Astrocyte (in vitro differentiated cells and primary cell): ENCODE measurements at places on chromosomes 4 and X.

- peak; percentile 29 for DNase-seq
Observed at GRCh38 chr4:113978561-113979147, 793 bp downstream of the ARSJ start.

GRCh38 chr4:41057467-41057866, 156.9 kb downstream of the APBB2 start:
- DNase-seq, result peak; percentile 75

GRCh38 chrX:93932471-93933220, 258.6 kb downstream of the FAM133A start:
- DNase-seq, result no peak

- DNase-seq, result peak; percentile 58
Observed at GRCh38 chrX:154021131-154021611, 1.5 kb upstream of the IRAK1 start.

- DNase-seq, result no peak
Observed at GRCh38 chrX:725971-726370, 95.4 kb downstream of the SHOX start.

GRCh38 chr4:160848901-160849760, 1314.7 kb downstream of the FSTL5 start:
- peak; percentile 45 for DNase-seq

- DNase-seq, result peak; percentile 4
Observed at GRCh38 chrX:49309401-49309981, 6.0 kb downstream of the GAGE10 start.

GRCh38 chrX:50448565-50448964, 22.1 kb downstream of the DGKK start:
- no peak for DNase-seq

- no peak for DNase-seq
Observed at GRCh38 chr4:73763877-73764276, 23.5 kb downstream of the CXCL8 start.

DNA sequence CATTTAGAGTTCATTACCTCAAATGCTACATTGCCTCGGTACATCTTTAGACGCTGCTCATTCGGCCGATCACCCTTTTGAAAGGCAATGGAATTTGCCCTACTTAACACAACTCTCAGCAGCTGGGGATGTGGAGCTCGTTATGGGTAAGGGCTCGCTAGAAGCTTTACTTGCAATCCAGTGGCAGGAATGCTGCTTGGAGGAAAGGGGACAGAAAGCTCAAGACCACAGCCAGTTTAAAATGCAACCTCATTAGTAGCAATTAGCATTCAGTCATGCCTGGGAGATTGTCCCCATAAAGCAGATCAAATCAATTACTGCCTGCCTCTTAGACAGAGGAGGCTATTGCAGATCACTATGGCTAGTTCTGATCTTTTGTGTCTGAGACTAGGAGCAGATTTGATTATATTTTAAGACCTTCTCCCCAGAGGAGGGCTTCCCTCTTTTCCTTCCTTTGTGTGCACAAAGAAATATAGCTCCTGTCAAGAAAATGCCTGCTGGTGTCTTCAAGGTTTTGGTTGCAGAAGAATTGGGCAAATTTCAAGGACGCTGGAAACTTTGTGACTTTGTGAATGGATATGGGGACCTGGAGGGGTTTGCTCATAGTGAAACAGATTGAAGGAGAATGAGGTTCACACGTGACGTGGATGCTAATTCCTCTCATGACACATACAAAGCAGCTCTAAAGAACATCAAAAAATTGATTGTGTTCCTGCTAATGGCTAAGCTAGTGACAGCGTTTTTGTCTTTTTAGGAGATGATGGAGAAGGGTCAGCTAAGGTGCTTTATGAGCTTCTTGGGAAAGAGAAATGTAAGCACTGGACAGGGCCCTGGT, 237.5 kb upstream of the GLRA2 start:
- DNase-seq, result no peak

DNA sequence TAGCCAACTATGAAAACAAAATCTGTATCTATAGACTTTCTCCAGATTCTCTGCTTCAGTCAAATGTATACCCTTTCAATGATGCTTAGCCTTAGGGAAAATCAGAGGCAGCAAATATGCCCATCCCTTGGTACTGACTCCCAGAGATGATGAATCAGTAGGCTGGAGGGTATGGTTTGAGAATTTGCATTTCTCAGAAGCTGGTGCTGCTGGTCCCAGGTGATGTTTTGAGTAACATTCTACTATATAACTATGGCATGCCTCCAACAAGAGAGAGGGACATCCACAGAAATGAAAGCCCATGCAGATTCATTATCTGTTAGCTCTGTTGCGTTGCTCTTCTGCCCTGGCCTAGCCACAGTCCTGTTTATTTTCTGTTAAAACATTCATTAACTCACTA, 13.6 kb downstream of the TNIP3 start:
- no peak for DNase-seq

DNA sequence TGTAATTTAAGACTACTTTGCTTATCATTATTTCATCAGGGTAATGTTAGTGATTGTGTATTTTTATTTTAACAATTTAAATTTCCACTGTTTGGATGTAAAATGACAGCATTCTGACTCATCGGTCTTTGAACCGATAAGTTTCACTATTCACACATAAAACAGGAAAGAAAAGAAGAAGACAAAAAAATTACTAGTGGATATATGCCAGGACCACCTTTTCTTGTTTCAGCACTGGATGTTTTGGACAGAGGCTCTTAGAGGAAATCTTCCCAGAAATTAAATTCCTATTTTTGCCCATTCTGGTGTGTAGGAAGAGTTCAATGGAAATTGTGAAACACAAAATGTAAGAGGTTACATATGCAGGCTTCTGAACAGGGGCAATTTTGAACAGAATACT, 57.4 kb downstream of the VEGFC start:
- peak; percentile 53 for DNase-seq

DNA sequence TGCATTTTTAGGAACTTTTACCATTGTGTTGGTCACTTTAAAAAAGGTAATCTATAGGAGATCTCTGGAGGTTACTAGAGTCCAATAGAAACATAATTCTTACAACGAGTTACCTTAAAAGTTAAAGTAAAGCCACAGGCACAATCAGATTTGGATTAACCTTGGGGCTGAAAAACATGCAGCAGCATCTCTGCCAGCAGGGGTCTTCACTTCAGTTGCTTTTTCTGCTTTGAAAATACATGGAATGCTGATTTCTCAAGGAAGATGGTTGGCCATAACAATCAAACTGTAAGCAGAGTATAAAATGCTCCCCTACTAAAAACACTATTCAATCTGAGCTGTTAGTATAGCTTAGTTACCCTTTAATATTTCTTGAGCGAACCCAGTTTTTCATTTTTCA, 1072.3 kb upstream of the PCDH10 start:
- DNase-seq, result no peak

GRCh38 chr4:77310931-77311330, 153.9 kb downstream of the CCNG2 start:
- DNase-seq, result peak; percentile 8

GRCh38 chr4:124631760-124632159, 80.8 kb downstream of the ANKRD50 start:
- peak; percentile 98 for DNase-seq

- DNase-seq, result peak; percentile 19
Observed at GRCh38 chr4:184699941-184700340, 34.0 kb downstream of the CENPU start.

DNA sequence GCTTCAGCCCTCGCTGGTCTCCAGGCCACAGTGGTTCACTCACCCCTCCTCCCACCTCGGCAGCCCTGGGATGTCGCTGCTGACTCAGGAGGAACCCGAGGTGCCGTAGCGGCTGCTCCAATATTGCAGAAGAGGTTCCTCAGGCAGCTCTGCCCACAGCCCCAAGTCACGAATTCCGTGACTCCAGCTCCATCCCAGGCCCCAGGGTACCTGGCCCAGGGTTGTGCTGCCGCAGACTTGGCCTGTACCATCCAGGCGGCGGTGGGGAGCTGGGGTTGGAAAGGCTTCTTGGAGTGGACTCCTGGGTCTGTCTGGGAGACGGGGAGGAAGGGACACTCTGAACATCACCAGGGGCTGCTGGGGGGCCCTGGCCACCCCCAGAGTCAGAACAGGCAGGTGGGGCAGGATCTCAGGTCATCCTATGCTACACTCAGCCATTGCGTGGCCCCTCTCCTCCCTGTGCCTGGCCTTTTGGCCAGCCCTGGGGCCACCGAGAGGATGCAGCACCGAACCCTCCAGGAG, 728 bp upstream of the HGFAC start:
- DNase-seq, result no peak

DNA sequence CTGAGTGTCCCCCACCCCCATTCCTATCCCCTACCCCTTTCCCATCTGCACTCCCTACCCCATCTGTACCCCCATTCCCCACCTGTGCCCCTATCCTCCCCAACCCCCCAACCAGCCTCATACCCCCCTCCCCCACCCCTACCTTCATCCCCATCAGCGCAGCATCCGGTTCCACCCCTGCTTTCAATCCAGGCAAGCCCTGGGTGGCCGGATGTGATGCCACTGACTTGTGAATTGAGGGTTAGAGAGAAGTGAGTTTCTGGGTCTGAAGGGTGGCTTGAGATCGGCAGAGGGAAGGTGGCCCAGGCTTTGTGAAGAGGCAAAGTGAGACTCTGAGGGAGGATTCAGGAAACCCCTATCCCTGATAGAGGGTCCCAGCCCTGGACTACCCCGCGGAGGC, 7.8 kb downstream of the MAGEA4 start:
- DNase-seq, result no peak

DNA sequence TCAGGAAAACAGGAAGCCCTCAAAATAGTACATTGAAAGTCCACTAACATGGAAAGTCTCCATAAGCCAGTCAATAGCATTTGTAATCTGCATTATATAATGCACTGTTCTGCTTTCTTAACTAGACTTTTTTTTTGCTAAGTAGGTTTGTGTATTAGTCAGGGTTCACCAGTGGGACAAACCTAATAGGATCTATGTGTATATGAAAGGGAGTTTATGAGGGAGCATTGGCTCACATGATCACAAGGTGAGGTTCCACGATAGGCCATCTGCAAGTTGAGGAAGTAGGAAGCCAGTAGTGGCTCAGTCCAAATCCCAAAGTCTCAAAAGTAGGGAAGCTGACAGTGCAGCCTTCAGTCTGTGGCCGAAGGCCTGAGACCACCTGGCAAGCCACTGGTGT, 116.0 kb downstream of the MXRA5 start:
- DNase-seq, result no peak

DNA sequence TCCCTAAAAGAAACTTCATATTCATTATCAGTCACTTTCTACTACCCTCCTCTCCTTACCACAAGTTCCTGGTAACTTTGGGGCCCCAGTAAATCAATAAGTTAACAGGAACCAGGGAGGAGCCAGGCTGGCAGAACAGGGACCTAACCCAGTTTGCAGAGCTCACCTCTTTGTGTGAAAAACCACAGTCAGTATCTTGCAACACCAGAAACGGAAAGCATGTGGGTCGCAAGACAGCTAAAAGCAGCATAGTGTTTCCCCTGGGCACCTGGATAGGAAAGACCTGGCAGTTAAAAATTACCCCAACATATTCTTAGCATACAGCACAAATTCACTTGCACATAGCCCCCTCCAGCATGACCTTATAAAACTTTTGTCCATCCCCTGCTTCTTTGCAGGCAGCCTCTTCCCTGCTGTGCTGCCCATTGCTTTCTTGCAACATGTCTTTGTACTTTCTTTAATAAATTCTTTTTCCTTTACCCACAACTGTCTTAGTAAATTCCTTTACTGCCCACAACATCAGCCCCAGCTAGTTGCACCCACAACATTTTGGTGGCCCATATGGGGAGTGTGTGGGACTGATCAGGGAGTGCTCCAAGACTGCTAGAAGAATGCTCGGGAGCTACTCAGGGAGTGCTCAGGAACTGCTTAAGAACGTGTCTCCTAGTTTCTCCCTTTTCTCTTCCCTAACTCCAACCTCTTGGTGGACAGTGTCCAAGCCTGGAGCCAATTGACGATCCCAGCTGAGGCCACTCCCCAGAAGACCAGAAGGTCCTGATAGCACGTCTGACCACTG, 83.4 kb downstream of the MSN start:
- no peak for DNase-seq

GRCh38 chr4:140004549-140004895, 149.5 kb downstream of the MAML3 start:
- peak; percentile 65 for DNase-seq

GRCh38 chr4:88178626-88179231, 20.3 kb upstream of the ABCG2 start:
- DNase-seq, result no peak

GRCh38 chr4:98568941-98569663, 89.3 kb downstream of the TSPAN5 start:
- no peak for DNase-seq

DNA sequence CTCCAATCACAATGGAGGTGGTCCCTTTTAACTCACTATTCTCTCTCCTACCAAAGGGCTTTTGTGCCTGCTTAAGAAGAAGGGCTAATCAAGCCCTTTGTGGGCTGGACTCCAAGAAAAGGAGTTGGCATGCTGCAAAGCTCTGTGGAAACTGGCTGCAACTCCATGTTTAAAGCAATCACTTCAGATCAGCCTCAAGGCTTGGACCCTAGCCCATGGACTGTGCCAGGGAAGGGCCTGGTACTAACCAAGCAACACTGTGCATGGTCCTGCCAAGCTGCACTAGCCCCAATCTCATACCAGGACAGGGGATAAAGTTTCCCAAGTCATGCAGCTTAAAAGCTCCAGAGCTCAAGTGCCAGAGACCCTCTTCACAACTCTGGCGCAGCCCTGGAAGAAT, 86.7 kb downstream of the ATP8A1 start:
- no peak for DNase-seq

DNA sequence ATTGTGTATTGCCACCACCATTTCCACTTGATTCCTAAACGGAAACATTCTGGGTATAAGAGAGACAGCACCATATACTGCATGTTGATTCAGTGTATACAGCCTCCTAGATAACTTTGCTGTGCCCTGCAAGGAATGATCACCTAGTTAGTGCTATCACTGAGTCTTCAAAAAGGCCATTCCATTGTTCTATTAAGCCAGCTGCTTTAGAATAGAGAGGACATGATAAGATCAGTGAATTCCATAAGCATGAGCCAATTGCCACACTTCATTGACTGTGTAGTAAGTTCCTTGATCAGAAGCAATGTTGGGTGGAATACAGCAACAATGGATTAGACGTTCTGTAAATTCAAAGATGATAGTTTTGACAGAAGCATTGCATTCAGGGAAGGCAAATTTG, 1047.3 kb downstream of the PCDH18 start:
- peak; percentile 18 for DNase-seq

- DNase-seq, result peak; percentile 89
Observed at GRCh38 chrX:134670134-134670924, 12.1 kb upstream of the PLAC1 start.

- peak; percentile 25 for DNase-seq
Observed at GRCh38 chr4:145189981-145190380, 9.6 kb upstream of the OTUD4 start.

DNA sequence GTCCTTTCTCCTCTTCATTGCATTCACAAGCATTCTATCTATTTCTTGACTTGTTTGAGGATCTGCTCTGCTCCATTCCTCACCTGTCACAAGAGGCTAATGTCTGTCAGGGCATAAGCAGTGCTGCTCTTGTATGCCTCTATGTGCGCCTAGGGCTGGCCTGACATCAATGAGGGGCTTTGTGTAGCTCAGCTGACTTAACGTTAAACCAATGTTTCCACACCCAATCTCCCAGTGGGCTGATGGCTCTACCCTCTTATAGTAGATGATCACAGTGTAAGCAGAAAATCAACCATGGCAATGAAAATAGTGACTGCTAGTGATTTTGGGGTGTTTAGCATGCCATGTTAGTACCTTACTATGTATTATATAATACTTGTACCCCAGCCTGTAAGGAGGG, 139.0 kb downstream of the UNC5C start:
- DNase-seq, result no peak
